ENCODE measurements at places on chromosomes 2 and 18.

DNA sequence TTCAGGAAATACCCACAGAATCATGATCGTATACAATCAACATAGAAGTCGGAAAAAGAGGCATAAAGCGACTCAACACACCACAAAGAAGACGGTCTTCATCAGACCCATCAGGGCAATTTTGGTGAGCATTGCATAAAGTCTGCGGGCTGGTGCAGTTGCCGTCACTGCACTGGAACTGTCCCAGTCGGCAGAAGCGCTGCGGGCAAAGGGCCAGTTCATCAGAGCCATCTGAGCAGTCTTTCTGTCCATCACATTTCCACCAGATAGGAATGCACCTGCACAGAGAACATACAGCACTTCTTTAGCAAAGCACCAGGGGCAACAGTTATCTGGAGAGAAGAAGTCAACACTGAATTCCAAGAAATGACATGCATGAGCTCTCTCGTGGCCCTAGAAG, 105.7 kb downstream of the DHRS9 start:
- no peak for DNase-seq

GRCh38 chr2:127261804-127262406, 32.0 kb downstream of the ERCC3 start:
- DNase-seq, result no peak

GRCh38 chr18:79789901-79790890, 7.5 kb upstream of the KCNG2 start:
- no peak for DNase-seq

- DNase-seq, result no peak
Measured at GRCh38 chr2:194100201-194100600, 1556.8 kb upstream of the SLC39A10 start.

DNA sequence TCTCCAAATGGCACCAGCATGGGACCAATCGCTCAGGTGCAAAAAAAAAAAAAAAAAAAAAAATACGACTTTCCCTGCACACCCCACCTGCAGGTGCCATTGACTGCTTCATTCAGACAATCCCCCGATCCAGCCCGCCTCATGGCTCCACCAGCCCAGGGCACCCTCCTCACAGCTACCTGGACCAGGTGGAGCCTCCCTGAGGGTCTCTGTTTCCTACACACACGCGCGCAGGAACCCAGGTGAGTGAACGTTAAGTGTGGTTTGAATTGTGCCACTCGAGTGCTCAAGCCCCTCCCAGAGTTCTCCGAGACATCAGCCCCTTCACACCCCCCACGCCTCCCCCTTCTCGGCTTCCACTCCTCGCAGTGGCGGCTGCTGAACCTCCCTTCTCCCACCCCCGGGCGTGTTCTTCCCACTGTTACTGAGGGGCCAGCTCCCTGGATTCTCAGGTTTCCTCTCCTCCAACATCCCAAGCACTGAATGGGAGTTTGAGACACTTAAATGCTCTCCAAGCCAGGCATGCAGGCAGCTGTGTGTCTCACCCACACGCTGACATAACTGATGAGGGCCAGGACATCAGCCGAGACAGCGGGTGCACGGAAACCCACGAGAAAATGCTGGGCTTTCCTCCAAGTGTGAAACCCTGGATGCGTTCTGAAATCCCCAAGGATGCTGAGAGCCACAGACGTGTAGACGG, 88.8 kb upstream of the SNTG2 start:
- no peak for DNase-seq

DNA sequence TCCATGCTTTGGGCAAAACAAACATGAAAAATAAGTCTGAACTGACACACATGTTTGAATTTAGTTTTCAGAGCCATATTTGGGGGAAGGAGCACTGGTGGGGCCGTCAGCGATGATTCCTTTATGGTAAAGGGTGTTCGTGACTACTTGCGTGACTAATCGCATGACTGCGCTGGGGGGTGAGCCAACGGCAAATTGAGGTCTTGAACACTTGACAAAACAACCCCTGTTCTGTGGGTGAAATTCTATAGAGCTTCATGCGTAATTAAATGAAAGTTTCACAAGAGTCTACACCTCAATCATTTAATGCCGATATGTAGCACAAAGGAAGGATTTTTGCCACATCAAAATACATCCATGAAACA, 127.5 kb upstream of the CYP1B1 start:
- no peak for DNase-seq

- no peak for DNase-seq
Measured at GRCh38 chr2:184338771-184339170, 259.6 kb upstream of the ZNF804A start.
